ENCODE measurements at places on chromosomes 12 and 14.

- no peak for DNase-seq
Observed at GRCh38 chr12:74889563-74890236, 319.9 kb downstream of the KCNC2 start.

- DNase-seq = no peak
Observed at GRCh38 chr12:4448371-4448940, 2.8 kb upstream of the FGF6 start.

DNA sequence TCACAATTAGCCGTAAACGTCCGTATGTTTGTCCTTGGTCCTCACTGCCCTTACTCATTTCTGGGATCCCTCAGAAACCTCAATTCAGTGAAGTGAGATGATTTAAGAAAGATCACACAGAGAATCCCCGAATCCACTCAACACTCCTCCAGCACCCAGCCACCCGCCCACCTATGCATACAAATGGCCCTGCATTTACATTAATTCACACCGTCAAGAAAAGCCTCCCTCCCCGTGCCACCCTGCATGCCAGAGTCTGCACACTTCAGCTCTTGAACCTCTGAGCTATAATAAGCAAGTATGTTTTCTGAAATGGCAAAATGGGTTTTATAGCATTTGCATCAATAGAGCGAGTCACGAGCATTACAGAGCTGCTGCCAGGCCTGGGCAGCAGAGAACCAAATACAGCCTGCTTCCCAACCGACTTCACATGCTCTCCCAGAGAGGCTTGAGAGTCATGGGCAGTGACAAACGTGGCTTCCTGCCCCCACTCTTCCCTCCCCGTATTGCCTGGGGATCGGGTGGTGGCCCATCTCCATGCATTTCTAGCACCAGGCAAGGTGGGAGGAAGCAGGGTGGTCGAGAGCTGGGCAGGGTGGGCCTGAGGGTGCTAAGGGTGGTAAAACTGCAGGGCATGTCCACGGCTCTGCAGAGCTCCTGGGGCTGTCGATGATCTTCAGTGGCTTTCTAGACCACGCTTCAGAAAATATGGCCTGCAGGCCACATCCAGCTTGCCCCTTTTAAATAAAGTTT, 177.6 kb downstream of the RIMBP2 start:
- no peak for DNase-seq

GRCh38 chr14:66137081-66137480, 349.1 kb upstream of the CCDC196 start:
- no peak for DNase-seq

DNA sequence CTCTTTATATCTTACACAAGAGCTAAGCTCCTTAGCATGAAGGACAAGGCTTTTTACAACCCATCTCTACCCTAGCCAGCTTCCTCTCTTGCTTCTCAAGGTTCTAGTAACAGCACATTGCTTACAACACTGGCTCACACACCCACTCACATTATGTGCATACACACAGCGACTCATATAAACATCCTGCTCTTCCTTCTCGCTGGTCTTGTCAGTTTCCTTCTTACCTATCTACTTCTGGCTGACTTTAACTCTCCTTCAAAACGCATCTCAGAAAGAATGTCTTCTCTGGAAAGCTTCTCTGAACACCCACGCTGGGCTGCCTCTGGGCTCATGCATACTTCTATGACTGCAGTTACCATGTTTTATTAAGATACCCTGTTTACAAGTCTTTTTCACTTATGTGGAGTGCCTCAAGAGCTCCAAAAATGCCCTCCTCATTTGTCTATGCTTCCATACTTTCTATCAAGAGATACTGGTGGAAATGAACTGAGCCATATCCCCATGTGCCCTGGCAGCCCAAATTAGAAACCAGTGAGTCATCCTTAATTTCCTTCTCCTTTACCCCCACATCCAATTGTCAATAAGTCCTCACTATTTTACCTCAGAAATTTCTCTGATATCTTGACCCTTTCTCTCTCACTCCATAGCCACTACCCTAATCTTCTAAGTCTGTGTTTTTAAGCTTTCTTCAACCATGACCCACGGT, 126.9 kb upstream of the KRAS start:
- peak; percentile 36 for DNase-seq

DNA sequence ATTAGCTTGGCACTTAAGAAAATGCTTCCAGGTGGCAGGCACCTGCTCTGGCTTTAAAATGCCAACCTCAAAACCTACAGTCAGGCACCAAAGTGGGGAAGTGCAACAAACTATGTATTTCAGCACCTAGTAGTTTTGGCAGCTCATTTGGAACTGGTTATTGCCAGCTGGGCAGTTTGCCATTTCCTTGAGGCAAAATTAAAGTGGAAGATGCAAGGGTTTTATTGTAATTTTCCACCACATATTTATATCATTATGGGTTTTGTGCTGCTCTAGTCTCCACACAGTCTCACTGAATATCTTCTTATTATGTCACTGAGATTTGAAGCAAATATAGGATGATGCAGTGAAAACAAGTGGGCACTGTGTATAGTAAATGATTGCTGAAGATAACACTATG, 117.0 kb downstream of the PRKD1 start:
- no peak for DNase-seq

Measured in central memory CD4-positive, alpha-beta T cell (primary cell).